ENCODE measurements at places on chromosomes 7 and 10.

- no peak for DNase-seq
Observed at GRCh38 chr10:125926247-125926646, 29.9 kb downstream of the FANK1 start.

DNA sequence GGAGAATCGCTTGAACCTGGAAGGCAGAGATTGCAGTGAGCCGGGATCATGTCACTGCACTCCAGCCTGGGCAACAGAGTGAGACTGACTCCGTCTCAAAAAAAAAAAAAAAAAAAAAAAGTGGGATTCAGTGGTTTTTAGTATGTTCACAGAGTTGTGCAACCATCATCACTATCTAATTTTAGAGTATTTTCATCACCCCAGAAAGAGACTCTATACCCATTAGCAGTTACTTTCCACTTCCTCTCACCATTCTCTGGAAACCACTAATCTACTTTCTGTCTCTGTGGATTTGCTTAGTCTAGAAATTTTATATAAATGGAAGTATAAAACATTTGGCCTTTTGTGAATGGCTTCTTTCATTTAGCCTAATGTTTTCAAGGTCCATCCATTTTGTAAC is 113.4 kb downstream of the ST7 start:
- no peak for DNase-seq

GRCh38 chr10:127017541-127018297 is 112.5 kb downstream of the DOCK1 start:
- no peak for DNase-seq

GRCh38 chr7:122269241-122269640 is 35.3 kb downstream of the FEZF1 start:
- DNase-seq, result no peak

GRCh38 chr10:35685402-35685801 is 43.3 kb upstream of the FZD8 start:
- peak; percentile 44 for DNase-seq
